Myocyte (in vitro differentiated cells): ENCODE measurements at places on chromosomes 1 and 21.

GRCh38 chr1:91696321-91696720 lies 189.6 kb downstream of the TGFBR3 start:
- no peak for DNase-seq

DNA sequence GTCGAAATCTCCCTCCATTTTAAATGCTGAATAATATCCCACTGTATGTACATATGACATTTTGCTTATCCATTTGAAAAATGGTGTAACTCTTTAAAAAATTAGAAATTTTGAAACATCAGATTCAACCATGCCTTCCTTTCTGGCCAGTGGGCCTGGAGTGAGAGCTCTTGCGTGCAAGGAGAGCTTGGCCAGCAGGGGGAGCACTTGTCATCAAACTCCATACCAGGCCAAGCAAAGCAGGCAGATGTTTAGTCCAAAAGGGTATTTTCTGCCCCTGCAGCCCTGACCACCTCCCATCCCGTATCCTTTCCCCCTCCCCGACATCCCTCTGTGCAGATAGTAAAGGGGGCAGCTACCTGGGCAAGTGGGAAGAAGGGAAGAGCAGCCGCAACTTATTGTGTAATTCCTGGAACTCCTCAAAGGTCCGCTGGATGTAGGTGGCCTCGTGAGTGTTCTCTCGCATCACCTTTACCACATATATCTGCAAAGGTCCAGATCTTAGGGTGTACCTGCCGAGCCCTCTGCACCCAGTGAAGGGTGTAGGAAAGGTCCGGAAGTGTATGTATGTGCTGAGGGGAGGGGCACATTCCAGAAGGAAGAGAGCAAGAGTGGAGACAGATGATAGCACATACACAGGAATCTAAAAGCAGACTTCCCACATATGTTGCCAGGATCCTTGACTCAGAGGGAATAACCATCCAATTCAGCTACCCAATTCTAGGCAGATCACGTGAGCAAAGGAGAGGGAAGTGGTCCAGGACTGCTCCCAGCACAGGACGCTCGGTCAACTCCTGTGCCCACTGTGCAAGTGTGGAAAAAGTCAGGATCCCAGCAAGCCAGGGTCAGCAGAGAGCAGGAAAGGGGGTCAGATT lies 19.9 kb upstream of the PPP1R15B start:
- peak; percentile 72 for DNase-seq

- peak; percentile 95 for DNase-seq
Observed at GRCh38 chr1:100631015-100631551, 88.5 kb upstream of the VCAM1 start.

DNA sequence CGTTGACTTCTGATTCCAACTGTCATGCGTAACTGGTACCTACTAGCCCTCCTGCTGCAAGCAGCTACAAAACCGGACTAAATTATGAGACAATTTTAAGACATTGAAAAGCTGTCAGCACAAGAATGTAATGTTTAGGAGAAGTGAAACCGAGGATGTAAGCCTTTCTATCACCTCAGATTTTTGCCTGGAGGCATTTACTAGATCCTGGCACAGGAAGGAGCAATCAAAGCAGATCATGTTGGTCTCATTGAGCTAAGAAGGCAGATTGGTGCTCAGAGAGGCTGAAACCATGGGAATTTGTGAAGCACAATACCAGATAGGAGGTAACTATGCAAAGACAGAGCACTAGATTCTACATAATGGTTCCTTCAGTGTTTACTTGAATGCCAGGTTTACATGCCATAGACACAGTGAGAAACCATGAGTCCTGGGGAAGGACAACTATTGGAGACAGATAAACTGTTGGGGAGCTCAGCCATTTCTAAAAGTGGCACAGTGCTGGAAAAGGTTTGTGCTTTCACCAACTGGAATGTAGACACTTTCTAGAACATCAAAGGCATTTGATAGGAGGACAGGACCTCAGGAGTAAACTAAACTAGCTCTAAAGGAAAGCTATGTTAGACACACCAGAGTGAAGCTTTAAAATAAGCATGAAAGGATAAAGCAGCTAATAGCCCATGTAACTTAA lies 179.4 kb downstream of the LYPLAL1 start:
- no peak for DNase-seq

DNA sequence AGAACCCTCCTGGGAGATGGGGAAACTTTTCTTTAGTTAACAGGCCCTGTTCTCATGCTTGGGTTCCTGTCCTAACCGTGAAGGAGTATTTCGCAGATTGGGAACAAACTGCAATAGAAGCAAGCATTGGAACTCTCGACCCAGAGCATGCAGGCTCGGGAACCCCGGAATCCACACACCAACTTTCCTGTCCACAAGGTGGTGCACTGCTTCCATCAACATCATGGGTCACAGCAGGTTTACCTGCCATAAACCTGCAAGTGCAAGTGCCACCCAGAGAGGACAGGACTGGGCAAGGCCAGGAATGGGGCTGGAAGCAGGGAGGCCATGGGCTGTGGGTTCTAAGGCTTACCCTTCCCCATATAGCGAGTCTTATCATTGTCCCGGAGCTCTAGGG lies 6.9 kb downstream of the ENO1 start:
- no peak for DNase-seq

GRCh38 chr1:18142969-18143368 lies 35.4 kb downstream of the IGSF21 start:
- no peak for DNase-seq

DNA sequence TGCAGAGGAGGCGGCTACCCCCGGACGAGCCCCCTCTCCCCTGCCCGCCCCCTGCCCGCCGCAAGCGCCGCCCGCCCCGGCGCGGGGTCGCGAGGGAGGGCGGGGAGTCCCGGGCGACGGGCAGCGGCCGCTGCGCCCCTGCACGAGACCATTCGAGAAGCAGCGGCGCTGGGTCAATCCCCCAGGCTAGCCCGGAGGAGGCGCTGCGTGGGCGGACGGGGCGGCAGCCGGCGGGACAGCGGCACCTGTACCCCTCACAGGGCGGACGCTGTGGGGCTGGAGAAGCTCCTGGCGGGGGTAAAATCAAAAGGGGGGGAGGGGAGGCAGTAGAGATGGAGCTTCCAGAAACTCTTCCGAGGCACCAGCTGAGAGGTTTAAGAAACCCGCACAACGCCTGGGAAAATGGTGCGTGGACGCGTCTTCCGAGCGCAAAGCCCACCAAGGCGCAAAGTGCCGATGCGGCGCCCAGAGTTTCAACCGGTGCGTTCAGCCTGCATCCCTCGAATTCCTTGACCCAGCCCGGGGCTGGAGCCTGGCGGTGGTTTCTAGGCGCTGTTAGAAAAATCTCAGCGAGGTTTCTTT lies at the start of gene PLPPR5:
Gene PLPPR5 (minus strand): TSS at position 1 of the 582 bp plus-strand sequence. CDS start 190 bp downstream, outside the sequence.
- DNase-seq, result no peak

DNA sequence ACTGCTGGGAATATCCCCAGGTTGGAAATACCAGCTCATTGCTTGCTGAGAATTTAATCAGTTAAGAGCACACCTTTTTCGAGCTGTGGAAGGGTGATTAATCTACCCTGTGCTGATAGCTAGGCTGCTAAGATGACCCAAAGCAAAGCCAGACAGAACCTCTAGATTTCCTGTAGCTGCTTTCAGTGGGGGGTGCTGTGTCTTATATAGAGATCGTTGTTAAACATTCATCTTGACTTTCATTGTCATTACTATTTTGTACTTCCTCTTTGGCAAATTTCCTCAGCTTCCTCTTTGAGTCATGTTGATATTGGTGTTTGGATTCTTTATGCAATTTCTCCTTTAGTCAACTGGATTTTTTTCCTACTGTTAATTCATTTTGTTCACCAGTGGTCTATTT lies 155.3 kb downstream of the DISC1 start:
- DNase-seq, result no peak

DNA sequence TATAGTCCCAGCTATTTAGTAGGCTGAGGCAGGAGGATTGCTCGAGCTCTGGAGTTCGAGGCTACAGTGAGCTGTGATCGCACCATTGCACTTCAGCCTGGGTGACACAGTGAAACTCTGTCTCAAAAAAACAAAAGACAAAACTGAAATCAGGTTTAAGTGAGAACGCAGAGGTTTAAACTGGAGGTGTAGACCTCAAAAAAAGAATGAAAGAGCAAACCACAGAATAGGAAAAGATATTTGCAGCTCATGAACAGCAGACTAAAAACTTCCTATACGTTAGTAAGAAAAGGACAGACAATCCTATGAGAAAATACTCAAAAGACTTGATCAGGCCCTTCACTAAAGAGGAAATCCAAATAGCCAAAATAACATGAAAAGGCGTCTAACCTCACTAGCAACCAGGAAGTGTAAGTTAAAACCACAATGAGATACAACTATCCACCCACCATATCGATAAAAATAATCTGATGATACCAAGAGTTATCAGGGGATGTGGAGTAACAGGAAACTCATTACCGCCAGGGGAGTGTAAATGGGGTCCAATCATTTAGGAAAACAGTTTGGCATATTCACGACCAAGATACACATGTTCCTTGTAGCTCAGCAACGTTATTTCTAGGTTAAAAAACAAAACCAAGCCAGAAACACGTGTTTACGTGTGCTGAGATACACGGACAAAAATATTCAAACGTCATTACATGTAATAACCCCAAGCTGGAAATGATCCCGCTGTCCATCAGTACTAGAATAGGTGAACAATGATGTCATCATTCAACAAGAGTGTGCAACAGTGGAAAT lies 9.8 kb downstream of the TNFRSF9 start:
- no peak for DNase-seq

- no peak for DNase-seq
Observed at GRCh38 chr1:164695956-164696665, 137.1 kb downstream of the PBX1 start.

DNA sequence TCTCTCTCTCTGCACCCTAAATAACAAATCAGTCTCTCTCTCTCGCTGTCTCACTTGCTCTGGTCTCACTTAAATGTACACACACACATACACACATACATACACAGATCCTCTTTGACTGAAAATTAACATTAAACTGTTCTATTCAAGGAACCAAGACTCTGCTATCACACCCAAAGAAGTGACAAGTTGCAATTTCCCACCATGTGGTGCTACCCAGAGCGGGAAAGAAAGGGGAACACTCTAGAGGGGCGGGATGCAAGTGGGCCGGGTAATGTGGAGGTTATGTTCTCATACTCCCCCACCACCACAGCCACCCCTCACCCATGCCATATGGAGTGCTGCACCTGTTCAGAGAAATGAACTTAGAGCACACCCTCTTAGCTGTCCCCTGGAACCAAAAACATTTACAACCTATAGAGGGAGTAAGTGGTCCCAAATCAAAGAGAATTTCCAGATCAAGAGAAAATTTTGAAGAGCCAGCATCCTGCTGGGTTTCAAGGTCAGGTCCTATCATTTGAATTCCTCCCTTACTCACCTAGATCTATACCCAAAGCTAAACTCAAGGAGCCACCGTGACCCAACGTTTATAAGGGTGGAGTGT lies 319.4 kb downstream of the BRINP2 start:
- no peak for DNase-seq

GRCh38 chr1:226475142-226475511 lies 67.2 kb upstream of the PARP1 start:
- DNase-seq, result no peak

DNA sequence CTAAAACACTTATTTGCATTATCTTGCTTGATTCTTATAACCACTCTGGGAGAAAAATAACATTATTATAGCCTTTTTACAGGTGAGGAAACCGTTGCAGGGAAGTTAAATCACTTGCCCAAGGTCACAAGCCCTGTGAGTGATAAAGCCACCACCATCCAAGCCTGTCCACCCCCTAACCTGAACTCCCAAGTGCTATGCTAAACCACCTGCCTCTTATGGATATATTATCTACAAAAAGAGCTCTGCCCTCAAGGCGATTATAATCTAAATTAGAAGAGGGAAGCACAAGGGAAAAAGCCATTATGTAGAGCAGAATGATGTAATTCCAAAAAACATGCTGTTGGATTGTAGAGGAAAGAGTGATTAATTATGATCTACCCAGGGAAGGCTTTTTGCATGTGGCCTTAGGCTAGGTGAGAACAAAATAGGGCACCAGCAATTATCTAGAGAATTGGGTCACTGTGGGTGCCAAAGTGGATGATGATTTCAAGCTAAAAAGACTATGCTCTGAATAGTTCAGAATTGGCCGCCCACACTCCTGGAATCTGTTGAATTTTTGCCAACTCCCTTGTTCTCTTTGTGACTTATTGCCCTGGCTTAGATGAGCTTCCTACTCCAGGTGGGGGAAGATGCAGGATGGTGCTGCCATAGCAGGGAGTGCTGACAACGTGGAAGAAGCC lies 205.3 kb downstream of the FGGY start:
- DNase-seq, result no peak

GRCh38 chr1:24293392-24294227 lies 25.5 kb upstream of the GRHL3 start:
- DNase-seq, result no peak

DNA sequence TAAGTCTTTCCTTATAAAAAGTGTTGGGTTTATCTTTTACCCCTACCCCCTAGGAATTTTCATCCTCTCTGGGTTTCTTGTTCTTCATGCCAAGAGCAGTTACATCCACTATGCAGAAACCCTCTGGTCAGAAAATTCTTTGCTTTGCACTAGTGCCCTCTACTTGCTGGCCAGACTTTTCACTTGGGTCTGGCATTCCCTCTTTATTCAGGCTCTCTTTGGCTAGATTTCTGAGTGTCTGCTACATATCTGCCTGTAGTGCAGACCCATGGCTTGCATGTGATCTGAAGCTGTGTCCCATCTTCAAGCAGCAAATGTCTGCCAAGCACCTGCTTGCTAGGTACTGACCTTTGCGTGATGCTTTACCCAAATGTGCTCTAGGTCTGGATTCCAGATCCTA lies 237.0 kb downstream of the GPATCH2 start:
- peak; percentile 8 for DNase-seq

DNA sequence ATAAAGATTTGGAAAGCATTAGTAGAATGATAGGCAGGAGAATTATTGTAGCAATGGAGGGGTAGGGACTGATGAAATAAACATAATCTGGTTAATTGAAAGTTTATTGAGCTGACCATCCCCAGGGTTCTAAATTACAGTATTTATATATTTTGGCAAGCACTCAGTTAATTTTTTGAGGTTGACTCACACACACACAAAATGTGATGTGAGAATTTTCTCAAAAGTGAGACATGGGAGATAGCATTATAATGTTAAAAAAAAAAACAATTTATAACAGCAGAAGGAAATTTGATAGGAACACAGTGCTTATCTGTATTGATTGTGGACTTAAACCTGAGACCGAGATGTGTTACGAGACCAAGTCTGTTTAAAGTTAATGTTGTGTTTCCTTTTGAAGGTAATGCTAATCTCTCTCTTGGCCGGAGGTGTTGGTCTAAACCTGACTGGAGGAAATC lies 24.6 kb downstream of the TRIM45 start:
- no peak for DNase-seq

DNA sequence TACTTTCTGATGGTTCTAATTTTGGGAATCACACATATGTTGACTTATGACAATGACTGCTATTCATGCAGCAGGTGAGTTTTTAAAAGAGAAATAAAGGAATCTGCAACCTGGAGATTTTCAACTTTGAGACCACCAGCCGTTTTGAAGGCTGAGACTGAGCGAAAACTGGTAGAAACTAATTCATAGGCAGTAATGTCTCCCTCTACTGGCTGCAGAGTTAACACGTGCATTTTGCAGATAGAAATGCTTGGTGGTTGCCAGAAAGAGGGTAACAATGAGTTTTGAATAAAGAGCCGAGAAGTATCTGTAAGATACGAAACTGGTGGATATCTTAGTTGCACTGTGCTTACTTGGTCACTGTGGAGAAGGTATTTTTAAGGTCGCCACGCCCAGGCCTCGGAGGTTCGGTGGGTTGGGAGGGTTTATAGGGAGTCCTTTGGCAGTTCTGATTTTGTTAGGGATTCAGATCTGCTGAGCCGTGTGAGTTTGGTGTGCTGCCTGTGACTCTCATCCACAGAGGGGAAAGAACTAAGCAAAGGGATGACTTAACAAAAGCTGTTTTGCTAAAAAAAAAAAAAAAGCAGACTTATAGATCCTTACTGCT lies 83.0 kb downstream of the RYR2 start:
- DNase-seq, result no peak
